KG1 (cell line): ENCODE measurements at places on chromosomes 5 and 9.

GRCh38 chr5:168286386-168286785 is 5.1 kb upstream of the WWC1 start:
- DNase-seq, result no peak

- no peak for DNase-seq
Observed at GRCh38 chr9:132586830-132587591, 4.6 kb downstream of the BARHL1 start.

DNA sequence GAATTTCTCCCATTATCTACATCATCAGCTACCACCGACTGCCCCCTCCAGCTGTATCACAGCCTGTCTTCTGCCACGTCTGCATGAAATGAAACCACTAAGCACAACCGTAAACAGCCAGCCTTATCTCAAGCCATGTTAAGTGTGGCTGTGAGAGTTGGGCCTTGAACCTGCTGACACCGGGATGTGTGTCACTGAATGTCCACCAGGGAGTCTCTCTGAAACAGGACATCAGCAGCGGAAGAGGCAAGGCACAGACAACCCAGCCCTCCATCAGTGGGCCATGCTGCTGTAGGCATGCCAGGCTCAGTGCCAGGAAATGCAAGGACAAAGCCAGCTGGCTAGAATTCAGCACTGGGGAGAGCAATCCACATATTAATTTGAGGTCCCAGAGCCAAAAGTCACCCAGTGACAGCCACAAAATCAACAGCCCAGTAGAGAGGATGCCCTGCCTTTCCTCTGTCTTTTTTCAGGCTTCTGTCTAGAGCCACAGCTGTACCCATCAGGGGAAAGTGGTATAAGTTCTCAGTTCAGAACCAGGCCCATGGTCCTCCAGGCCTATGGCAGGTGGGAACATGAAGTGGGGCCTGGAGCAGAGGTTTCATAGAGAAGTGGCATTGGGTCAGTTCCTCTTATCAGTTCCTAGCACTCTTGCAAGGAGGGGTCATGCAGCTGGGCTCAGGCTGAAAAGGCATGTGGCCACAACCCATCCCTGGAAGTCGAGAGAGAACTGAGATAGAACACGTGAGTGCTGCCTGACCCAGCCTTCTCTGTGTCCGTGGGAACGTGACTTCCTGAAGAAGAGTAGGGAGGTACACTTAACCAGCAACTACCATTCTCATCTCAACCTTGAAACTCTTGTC is 199.4 kb downstream of the ESM1 start:
- DNase-seq, result no peak

DNA sequence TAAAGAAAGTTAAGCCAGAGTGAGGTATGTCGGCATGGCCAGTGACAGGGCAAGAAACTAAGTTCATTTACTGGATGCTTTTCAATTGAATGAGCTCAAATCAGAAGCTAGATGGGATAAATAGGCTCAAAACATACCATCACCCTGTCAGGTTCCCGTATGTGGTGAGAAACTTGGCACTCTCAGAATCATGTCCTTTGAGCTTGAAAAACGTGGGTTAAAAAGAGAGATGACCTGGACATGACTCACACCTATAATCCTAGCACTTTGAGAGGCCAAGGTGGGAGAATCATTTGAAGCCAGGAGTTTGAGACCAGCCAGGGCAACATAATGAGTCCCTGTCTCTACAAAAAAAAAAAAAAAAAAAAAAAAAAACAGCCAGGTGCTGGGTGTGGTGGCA is 121.7 kb upstream of the RGMB start:
- DNase-seq, result no peak

DNA sequence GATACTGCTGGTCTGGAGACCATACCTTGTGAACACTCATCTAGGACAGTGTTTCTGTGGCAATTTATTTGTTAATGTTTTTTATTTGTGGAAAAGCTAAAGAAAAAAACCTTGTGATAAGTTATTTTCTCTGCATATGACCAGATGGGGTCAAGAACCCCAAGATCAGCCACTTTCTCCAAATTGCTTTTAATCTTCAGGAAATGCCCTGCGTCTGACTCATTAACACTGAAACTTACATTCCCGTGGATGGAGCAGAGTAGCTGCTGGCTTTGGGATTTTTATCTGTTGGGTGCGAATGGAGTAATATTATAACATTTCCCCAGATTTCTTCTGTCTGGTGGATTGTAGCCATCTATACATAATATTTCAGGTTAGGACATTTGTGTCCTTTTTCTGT is 444.5 kb downstream of the SH3GL2 start:
- no peak for DNase-seq

DNA sequence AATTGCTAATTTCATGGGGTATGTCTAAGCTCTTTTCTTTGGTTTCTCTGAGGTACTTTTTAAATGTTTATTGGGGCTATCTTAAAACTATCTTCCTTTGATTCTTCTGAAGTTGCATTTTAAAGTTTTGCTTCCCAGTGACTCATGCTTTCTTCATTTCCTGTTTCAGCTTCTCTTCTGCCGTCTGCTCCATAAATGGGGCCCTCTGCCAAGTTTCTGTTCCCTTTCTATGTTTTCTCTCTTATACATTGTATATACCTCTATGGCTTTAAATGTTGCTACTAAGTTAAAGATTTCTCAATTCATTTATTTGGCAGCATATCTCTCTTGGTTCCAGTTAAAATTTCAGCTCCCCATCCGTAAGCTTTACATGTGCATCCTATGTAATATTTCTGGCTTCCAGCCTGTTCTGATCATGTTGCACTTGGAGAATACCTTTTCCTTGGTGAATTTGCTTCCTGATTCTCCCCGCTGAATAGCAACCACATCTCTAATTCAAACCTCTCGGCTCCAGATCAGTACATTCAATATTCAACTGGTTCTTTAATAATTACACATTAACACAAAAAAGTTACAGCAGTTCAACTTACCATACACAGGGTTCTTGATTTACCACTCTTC is 125.3 kb downstream of the ST8SIA4 start:
- DNase-seq, result no peak

DNA sequence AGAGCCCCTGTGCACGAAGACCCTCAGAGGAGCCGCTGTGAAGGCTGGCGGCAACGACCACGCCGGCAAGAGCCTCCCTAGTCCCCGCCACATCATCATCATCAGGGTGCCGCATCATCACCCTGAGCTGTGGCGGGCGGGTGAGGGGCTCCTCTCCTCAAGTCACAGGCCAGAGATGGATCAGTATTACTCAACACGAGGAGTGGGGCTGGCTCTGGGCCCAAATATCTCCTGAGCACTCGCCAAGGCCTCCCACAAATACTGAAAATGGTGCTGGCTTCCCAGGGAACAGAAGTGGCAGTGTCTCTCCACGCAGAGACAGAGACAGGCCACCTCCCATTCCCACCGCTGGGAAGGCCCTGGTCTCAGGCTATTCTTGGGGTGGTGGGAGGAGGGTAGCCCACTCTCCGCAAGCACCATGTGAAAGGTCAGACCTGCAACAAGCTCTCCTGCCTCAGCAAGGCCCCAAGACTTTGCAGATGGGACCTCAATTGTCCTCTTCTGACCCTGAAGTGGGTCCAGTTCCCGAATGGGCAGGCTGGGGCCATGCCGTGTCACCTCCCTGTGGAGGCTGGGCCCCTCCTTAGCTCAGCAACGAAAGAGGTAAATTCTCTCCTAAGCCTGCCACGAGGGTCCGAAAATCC is 39.3 kb upstream of the ZNF354A start:
- no peak for DNase-seq

GRCh38 chr9:4289411-4290326 is 10.2 kb downstream of the GLIS3 start:
- DNase-seq, result no peak

- DNase-seq, result no peak
Observed at GRCh38 chr5:140953234-140953633, 13.0 kb upstream of the PCDHAC2 start.

DNA sequence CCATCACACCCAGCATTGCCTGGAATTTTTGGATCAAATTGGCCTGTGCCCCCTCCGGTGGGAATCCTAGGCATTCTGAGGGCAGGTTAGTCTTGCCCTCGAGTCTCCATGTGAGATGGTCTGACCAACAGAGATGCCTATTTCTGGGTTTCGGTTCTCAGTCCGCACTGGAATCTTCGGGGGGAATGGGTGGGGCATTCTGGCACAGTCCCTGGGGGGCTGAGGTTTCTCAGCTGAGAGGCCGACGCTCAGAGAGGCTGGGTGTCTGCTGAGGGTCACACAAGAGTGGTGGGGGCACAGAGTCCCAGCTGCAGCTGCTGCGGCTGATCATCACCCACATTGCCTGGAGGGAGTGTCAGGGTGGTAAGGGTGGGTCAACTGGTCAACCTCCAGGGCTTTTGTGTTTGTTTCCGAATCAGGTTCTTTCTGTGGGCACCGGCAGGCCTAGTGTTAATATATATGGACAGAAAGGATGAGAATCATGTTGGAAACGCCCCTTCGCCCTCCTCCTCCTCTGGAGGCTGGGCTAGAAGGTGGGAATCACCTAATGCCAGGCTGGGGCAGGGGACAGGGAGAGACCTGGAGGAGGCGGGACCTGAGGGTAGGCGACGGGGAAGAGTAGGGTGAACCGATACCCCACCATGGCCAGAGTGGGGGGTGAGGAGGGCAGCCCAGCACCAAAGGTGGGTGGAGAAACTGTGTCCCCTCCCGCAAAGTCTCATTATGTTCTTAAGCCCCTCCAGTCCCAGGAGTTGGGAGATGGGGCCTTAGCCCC is 149.5 kb upstream of the PHYKPL start:
- no peak for DNase-seq

- no peak for DNase-seq
Observed at GRCh38 chr5:33761139-33761538, 130.7 kb downstream of the ADAMTS12 start.

GRCh38 chr5:135484674-135485086 is 32.5 kb upstream of the TIFAB start:
- DNase-seq, result no peak

- no peak for DNase-seq
Observed at GRCh38 chr9:82519332-82519731, 530.8 kb downstream of the SPATA31D1 start.

DNA sequence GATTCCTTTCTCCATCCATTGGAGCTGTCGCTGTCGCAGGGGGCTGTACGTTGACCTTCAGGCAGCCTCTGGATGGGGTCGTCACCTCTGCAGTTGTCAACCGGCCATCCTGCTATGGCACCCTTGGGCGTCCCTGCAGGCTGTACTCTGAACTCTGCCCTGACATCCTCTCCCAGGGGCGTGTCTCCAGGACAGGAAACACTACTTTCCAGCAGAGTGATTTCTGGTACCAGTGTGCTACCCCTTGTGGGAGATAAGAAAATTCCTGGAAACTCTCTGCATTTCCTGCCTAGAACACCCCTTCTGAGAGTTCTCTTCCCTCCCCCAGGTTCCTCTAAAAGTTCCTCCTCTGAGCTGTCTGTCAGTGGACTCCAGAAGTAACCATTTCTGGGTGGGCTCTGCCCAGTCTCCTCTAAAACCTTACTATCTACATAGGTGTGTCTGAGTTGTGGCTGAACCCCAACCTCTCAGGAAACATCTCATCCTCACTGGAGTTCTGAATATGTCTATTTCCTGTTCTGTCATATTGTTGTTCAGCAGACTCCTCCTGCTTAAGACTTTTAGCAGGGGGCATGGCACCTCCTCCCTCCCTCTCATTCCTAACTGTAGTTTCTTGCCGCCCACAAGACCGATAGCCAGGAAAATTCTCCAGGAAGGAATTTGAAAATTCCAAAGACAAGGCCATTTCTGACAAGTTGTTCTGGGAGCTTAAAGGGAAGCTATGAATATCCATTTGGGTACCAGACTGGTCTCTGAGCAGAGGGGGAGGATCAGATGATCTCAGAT is 145.3 kb upstream of the RASEF start:
- no peak for DNase-seq

- no peak for DNase-seq
Observed at GRCh38 chr5:120465436-120465961, 1.4 kb downstream of the PRR16 start.

DNA sequence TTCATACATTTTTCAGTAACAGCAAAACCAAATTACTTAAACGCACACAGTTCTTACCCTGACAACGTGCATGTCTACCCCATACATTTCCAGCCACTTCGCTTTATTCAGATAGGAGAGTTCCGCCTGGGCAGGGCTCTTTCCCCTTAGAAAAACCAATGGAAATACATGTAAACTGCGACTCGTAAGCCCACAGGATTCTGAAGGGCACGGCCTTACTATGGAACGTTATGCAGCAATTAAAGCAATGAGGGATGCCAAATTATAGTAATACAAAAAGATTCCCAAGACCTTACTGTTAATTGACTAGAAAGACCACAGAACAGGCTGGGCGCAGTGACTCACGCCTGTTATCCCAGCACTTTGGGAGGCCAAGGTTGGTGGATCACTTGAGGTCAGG is 64.5 kb downstream of the EPB41L4B start:
- DNase-seq, result no peak

DNA sequence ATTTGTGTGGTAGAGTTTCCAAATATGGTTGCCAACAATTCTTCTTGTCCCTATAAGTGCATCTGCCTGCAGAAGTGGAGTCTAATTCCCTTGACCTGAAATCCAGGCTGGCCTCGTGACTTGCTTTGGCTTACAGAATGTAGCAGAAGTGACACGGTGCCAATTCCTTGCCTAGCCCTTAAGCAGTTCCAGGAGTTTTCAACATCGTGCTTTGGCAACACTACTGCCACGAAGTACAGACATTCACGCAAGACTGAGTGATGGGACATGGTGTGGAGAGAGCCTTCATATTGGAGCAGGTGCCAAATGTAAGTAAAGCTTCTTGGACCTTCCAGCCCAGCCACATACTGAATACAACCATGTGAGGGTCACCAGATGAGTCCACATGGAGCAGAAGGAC is 92.9 kb upstream of the NEK6 start:
- DNase-seq, result no peak

DNA sequence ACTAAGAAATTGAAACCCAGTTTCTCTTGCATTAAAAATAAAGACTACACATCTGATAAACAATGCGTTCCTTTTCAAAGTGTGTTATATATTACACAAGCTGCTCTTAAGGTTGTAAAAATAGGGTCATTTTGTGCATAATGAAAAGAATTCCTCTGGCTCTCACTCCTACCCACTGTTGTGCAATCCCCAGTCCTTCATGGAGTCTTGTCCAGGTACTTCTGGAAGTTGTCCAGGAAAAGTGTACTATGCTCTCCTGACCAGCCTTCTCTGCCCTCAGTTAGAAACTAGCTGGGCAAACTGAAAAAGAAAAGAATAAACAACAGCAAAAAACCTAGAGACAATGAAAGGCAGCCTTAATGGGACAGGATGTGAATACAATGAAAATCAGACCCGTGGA is 345.5 kb upstream of the PAPPA start:
- no peak for DNase-seq

DNA sequence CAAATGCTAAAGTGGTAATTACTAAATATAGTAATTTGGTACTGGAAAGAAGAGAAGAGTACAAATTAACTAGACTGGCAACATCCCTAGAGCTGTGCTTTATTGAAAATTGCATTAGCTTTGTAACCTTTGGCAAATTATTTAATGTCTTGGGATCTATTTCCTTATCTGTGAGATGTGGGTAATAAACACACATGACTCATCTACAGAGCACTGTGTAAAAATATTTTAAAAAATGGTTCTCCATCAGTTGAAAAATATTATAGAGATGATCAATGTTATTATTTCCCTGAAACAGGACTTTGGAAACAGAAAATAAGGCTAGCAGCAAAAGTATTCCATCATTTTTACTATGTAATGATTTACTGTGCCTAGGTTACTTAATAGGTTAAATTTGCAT is 1698.8 kb upstream of the CDH9 start:
- DNase-seq, result no peak

- no peak for DNase-seq
Observed at GRCh38 chr5:151408591-151409230, 38.7 kb upstream of the SLC36A1 start.

GRCh38 chr5:1280177-1281037 is 14.5 kb downstream of the TERT start:
- DNase-seq, result no peak

- DNase-seq, result no peak
Observed at GRCh38 chr9:134884492-134884891, 3.9 kb downstream of the FCN2 start.
